ENCODE measurements at places on chromosomes 5 and 9. TPM values are rescaled to one million over a fixed set of nuclear protein-coding genes. Genes with fewer than 3 reads are reported as not detected.

Gene DOCK8
- under 0.01 TPM for total RNA-seq

Gene DRD1
- under 0.01 TPM for total RNA-seq

Gene CYLC2
- total RNA-seq: not detected

Gene AJM1
- 0.88 TPM for total RNA-seq

Gene LMX1B
- total RNA-seq: under 0.01 TPM

Gene C9orf40
- total RNA-seq: 2.9 TPM

Gene ARL10
- 8.3 TPM for total RNA-seq

Gene PSD2
- 0.29 TPM for total RNA-seq

Gene C9orf153
- under 0.01 TPM for total RNA-seq

Gene PRSS3
- total RNA-seq: 3.5 TPM

Gene CFAP77
- total RNA-seq: 0.36 TPM

Gene WDR5
- 17.7 TPM for total RNA-seq

Gene TMOD1
- total RNA-seq: not detected

Gene IL9
- total RNA-seq: not detected

Gene C5orf63
- 2.2 TPM for total RNA-seq

Gene LECT2
- total RNA-seq: not detected

Gene FGFR4
- 1.1 TPM for total RNA-seq

Gene SOX30
- total RNA-seq: under 0.01 TPM

Gene NEUROG1
- not detected for total RNA-seq

Gene OTULINL
- total RNA-seq: 0.36 TPM

Gene NSG2
- not detected for total RNA-seq

Gene EIF4EBP3
- total RNA-seq: 4.7 TPM

Gene PHF24
- not detected for total RNA-seq

Gene TAF11L5
- total RNA-seq: not detected

Gene TTLL11
- 8.0 TPM for total RNA-seq

Gene UBE2QL1
- total RNA-seq: 0.29 TPM

Gene CPEB4
- 36.2 TPM for total RNA-seq

Gene IFNA21
- not detected for total RNA-seq

All from osteoblast (primary cell).